ENCODE measurements at places on chromosomes 5 and 9.

- DNase-seq, result no peak
Observed at GRCh38 chr5:176319827-176320554, 41.6 kb downstream of the KIAA1191 start.

GRCh38 chr5:111597491-111597890 lies 85.2 kb upstream of the STARD4 start:
- no peak for DNase-seq

GRCh38 chr5:355958-356357 lies 34.4 kb downstream of the AHRR start:
- no peak for DNase-seq

DNA sequence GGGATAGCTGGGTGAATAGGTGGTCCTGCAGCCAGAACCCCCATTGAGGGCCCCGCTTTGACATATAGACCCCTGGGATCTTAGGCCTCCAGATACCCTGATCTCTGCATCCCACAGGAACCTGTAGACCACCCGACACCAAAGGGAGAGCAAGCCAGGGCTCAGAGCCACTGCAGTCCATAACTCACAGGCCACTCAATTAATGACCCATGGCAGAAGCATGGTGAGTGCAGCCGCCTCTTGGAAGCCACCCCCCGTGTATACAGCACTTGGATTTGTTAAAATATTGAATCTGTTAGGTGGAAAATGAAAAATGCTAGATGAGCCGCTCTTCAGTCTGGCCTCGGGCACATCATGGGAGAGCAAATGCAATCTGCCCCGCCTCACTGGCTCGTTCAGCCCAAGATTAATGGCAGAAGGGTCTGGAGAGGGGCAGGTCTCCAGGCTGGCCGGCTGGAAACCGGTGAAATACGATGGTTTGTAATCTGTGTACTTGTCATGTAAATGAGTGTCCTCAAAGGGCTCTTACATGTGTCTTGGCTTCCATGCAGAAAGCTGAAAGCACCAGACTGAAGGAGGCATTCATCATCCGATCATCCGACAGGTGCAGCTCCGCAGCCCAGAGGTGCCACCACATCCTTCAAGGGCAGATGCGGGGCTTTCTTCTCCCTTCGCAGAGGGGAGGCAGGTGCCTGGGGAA lies 111.3 kb downstream of the OLFM1 start:
- DNase-seq, result no peak

GRCh38 chr9:111740739-111741138 lies 54.0 kb downstream of the SHOC1 start:
- DNase-seq, result no peak

- DNase-seq, result no peak
Observed at GRCh38 chr5:17340379-17340778, 122.9 kb downstream of the BASP1 start.

DNA sequence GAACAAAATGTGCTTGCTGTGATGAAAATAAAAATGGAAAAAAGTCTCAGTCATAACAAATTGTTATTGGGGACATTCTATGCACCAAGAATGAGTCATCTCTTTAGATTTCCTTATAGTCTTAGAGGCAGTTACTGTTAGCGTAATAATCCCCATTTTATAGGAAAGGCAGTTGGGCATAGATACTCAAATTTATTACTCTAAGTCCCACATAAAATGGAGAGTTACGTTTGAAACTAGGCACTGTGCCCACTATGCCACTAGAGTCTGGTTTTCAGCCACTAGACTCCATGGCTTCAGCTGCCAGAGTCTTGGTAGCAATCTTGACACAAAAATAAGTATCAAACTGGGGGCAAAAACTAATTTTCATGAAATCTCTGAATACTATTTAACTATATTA lies 317.9 kb upstream of the MEF2C start:
- no peak for DNase-seq

DNA sequence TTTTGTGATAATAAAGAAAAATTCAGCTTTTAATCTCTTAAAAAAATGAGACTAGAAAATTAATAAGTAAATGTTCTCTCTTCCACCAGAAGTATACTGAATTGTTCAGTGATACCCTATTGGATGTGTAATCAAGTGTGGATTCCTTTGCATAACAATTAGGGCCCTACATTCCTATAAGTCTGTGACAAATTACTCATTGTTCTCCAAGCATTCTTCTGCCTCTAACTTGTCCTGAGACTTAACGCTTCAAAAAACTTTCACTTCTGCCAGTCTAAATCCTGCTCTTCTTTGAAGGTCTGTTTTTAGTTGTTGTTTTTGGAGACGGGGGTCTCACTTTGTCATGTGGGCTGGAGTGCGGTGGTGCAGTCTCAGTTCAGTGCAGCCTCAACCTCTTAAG lies 9.2 kb upstream of the DDX46 start:
- no peak for DNase-seq

DNA sequence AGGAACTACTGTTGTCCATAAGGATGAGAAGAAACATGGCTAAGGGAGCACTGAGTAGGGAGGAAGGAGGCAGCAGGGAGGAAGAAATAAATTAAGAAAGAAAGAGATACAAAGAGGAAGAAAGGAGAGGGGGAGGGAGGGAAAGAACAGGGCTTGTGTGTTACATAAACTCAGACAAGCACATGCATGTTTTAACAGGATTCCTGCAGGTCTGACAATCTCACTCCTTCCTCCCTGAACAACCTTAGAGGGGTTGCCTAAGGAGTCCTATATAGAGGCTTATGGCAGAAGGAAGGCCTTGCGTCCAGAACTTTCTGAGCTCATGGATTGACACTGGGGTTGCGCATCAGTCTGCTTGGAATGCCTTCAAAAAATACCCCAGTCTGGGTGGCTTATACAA lies 4.2 kb upstream of the KCNIP1 start:
- no peak for DNase-seq

- DNase-seq, result no peak
Observed at GRCh38 chr9:129493002-129493705, 127.7 kb downstream of the C9orf50 start.

GRCh38 chr5:80250801-80251200 lies 5.0 kb downstream of the SERINC5 start:
- no peak for DNase-seq

- no peak for DNase-seq
Observed at GRCh38 chr5:9197881-9198260, 348.0 kb downstream of the SEMA5A start.

DNA sequence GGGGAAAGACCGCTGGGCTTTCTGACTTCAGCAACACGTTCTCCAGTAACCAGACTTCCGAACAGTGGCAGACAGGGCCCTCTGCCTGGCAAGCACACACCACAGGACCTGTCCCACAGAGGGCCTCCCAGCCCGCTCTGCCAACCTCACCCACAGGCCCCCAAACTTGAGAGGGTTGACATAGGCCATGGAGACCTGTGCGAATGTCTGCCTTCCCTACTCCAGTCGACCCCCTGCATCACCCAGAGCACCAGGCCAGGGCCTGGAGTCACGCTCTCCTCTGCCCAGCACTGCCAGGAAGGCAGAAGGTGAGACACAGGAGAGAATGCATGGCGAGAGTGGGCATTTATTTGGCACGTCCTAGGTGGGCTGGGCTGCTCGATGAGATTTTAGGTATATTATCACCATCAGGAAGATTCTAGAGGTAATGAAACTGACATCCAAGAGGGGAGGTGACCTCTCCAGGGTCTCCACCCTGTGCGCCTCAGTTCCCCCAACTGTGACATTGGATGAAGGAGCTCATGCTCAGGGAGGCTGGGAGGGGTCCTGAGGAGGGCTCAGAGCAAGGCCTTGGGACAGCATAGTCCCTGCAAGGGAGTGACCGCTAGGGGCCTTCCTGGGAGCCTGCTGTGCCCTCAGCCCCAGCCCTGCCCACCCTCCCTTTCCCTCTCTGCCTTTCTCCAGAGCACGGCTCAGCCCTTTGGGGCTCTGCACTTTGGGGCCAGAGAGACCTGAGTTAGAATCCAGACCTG lies 54.9 kb downstream of the DUSP1 start:
- DNase-seq, result no peak

- no peak for DNase-seq
Observed at GRCh38 chr5:59485629-59486439, 407.7 kb downstream of the PDE4D start.

GRCh38 chr9:30125881-30126280 lies 2258.6 kb upstream of the ACO1 start:
- DNase-seq, result no peak

GRCh38 chr9:35051069-35051967 lies 21.1 kb downstream of the VCP start:
- no peak for DNase-seq
